ENCODE measurements at places on chromosomes 6 and 20.

DNA sequence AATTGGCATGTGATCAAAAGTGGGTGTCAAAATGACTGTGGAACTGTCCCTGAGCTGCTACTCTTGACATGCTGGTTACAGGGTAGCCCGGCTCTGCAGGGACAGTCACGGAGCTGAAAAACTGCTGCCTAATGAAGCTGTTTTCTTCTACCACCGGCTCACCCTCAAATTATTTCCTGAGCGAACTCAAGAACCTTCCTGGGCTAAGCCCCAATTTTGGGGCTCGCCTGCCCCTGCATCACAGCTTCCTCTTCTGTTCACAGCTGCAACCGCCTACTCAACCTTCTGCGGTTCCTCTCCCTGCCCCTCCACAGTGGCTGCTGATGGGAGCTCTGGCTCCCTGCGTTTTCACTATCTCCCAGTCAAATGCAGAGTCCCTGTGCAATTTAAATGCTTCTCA lies 110.8 kb upstream of the MLN start:
- peak; percentile 14 for DNase-seq

GRCh38 chr20:56391596-56392131 lies 351 bp downstream of the AURKA start:
- no peak for DNase-seq

DNA sequence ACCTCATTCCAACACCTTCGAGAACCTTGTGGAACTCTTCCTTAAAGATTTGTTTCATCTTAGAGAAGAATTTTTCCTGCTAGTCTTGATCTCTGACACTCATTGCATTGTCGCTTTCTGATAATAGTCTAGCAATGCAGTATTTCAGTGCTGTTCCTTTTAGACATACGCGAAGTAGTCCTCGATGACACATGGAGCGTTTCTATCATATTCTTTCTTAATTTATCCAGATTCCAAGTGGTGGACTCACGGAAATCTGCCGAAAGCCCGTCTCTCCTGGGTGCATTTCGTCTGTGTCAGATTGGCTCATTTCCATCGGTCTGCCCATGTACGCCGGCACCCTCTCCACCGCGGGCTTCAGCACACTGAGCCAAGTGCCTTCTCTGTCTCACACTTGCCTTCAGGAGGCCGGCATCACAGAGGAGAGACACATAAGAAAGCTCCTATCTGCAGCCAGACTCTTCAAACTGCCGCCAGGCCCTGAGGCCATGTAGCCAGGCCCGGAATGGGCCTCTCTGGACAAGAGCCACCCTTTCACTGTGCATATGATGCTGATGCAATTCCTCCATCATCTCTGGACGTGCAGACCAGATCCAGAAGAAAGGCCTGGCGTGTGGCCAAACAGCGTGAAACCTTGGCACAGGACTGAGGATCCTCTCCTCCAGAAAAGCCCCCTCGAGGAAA lies 198.6 kb upstream of the UST start:
- no peak for DNase-seq

GRCh38 chr20:48826883-48827771 lies 672 bp downstream of the PREX1 start:
- DNase-seq: no peak

DNA sequence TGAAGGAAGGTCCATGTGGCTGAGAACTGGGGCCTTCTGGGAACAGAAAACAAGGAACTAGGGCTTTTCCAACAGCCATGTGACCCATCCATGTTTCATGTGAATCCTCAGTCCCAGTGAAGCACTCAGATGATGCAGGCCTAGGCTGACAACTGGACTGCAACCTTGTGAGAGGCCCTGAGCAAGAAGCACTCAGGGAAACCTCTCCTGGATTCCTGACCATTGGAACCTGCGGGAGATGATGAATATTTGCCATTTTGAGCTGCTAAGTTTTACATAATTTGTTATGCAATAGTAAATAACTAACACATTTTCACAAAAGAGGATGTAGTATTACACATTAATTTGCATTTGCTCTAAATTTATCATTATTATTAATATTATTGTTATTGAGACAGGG lies 38.4 kb upstream of the HLA-G start:
- DNase-seq: no peak

- no peak for DNase-seq
These were observed 134.1 kb downstream of the FOXO3 start for GRCh38 chr6:108694816-108695215.

- no peak for DNase-seq
These were observed 52.5 kb downstream of the HLA-DPB1 start for GRCh38 chr6:33128318-33128717.

GRCh38 chr6:17258749-17259148 lies 22.4 kb upstream of the RBM24 start:
- no peak for DNase-seq

DNA sequence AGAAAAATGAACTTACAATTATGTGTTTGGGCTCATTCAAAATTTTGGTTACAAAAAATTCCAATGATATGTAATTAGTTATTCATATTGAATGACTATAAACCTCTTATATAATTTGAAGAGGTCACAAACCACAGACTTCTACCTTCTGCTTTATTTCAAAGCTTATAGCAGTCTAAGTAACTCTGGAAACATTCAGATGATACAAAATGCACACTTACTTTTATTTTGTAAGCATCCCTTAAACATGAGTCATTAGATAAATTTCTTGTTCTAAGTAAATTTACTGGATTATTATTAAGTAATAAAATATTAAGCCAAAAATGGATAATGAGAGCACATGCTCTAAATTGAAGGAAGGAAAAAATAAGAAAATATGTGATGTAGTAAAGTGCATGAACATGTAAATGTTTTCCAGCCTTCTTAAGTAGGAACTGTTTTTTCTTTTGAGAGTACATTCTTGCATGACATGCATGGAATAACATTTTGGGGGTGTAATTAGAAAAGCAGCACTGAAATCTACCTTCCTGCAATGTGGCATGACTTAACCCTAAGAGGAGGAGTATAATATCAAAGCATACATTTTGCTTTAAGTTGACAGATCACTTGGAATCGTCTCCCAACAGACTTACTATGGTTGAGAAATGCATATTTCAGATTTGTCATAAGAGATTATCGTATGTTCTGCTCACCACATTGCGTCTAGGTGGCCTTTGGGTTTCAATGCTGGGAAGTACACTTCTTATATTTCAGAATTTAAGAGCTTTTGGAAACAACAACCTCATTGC lies 372.7 kb upstream of the HSF2 start:
- DNase-seq: no peak

DNA sequence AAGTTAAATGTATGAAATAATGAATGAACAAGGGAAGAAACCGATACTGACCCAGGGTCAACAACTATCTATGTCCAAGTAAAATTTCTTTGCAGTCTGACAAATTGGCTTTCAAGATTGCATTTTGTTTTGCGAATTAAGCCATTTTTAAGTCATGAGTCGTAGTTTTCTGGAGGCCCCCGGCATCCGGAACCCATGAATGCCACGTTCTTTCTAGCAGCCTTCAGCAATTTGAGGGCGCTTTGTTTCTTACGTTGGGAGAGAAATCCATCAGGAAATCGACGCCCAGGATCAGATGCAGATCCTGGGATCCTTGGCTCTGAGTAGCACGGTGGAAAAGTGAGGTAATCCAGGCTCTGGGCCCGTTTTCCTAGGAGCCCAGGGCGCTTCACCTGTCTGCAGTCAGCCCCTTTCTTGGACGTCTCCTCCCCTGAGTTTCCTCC lies 309 bp upstream of the ABRACL start:
- no peak for DNase-seq

DNA sequence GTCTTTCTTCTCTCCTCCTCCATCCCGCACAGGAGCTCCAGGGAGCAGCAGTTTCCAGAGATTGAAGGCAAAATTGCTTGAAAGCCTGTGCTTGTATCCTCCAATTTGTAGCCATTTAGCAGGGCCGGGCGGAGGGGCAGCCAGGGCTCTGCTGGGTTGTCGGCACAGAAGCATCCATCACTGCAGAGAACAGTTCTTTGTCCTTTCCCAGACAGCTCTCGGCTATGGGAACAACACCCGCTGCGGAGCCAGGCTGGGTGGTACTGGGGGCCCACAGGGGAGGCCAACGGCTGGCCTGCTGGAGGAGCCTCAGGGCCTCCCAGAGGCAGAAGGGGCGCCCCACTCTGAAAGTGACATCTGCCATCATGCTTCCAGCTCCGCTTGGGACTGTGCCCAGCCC lies 7.8 kb downstream of the HRH3 start:
- DNase-seq: no peak

- no peak for DNase-seq
These were observed 1.8 kb downstream of the PERP start for GRCh38 chr6:138105446-138105845.

GRCh38 chr20:41453010-41453950 lies 86.7 kb upstream of the EMILIN3 start:
- no peak for DNase-seq

DNA sequence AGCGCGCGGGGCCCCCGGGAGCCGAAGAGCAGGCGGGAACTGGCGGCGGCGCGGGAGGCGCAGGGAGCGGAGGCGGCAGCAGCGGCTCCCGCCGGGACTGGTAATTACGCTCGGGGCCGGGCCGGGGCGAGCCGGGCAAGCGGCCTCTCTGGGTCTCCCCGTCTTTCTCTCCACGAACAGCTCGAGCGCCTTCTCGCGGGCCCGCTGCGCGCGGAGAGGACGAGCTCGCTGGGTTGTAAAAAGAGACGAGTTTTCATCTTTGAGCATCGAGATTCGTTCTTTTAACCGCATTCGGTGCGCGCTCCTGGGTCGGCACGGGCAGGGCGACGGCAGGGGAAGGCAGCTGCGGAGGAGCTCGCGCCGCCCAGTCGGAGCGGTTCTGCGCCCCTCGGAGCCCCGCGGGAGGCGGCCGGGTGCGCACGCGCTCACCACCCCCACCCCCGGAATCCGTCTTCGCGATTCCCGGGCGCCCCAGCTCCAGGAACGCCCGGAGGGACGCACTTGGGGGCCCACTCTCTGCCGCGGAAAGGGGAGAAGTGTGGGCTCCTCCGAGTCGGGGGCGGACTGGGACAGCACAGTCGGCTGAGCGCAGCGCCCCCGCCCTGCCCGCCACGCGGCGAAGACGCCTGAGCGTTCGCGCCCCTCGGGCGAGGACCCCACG lies 38.0 kb downstream of the YTHDF1 start:
- DNase-seq: no peak

DNA sequence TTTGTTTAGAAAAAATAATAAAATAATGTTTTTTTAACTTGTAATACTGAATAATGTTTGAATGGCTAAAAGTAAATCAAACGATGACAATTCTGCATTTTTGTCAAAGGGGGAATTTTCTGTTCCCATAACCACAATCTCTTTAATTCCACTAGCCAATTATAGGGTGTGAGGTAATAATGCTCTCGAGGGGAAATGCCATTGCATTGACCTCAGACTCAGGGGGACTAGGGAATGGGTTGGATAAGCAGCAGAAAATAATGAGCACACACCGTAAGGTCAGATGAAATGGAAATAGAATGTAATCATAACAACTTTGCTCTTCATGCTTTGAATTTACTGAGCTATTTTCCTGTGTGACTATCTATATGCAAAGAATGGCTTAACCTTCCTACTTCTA lies 584.7 kb downstream of the RFPL4B start:
- no peak for DNase-seq

DNA sequence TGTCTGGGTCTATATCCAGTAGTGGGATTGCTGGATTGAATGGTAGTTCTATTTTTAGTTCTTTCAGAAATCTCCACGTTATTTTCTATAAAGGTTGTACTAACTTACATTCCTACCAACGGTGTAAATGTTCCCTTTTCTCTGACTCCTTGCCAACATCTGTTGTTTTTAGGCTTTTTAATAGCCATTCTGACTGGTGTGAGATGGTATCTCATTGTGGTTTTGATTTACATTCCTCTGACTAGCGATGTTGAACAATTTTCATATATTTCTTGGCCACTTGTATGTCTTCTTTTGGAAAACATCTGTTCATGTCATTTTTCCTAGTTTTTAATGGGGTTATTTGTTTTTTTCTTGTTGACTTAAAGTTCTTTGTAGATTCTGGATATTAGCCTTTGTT lies 99.3 kb downstream of the BMP2 start:
- no peak for DNase-seq

DNA sequence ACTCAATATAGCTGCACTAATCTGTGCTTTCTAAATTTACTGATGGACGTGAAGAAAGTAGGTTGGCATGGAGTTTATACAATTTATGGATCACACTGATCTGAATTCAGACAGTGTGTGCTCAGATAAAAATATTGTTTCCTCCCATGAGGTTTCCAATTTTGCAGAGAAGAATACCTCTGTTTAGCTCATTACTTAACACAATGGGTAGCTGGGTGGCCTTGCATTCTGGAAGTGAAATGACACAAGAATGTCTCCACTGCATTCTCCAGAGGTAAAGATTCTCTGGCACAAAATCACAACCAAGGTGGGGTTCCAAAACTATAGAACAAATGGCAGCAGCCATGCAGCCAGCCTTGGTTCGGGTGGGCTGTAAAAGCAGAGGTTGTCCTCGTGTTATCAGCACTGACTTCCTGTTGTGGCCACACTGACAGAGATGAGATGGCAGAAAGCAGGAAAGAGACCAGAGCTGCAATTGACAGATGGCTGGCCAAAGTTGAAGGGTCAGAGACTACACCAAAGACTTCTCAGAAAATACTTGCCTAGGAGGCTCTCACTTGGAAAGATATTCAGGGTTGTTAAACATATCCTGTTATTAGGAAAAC lies 50.2 kb downstream of the HDAC2 start:
- no peak for DNase-seq

- DNase-seq: no peak
These were observed 21.7 kb downstream of the KCNK5 start for GRCh38 chr6:39207416-39208222.

- no peak for DNase-seq
These were observed 213.9 kb upstream of the SSTR4 start for GRCh38 chr20:22821081-22821727.

DNA sequence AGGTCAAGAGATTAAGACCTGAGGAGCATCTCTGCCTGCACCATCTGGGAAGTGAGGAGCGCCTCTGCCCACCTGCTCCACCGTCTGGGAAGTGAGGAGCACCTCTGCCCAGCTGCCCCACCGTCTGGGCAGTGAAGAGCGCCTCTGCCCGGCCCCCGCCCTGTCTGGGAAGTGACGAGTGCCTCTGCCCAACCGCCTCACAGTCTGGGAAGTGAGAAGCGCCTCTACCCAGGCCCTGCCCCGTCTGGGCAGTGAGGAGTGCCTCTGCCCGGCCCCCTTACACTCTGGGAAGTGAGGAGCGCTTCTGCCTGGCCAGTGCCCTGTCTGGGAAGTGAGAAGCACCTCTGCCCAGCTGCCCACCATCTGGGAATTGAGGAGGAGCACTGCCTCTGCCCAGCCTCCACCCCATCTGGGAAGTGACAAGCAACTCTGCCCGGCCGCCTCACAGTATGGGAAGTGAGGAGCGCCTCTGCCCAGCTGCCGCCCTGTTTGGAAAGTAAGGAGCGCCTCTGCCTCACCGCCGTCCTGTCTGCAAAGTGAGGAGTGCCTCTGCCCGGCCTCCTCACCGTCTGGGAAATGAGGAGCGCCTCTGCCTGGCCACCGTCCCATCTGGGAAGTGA lies 270.4 kb upstream of the NRSN1 start:
- DNase-seq: no peak

- DNase-seq: no peak
These were observed 6.5 kb downstream of the NKAIN2 start for GRCh38 chr6:123810214-123810613.

GRCh38 chr6:98946879-98947410 lies 801 bp downstream of the FBXL4 start:
- peak; percentile 11 for DNase-seq

- no peak for DNase-seq
These were observed 2.8 kb downstream of the TBPL1 start for GRCh38 chr6:133955582-133956415.

Measured in T follicular helper cell (primary cell).